ENCODE measurements at places on chromosomes 7 and 10.

GRCh38 chr7:121126801-121127534 lies 138.5 kb downstream of the CPED1 start:
- DNase-seq, result no peak

- no peak for DNase-seq
Observed at GRCh38 chr7:94216944-94217461, 177.7 kb upstream of the COL1A2 start.

GRCh38 chr7:5284304-5285281 lies 1.9 kb downstream of the SLC29A4 start:
- DNase-seq, result peak; percentile 86

DNA sequence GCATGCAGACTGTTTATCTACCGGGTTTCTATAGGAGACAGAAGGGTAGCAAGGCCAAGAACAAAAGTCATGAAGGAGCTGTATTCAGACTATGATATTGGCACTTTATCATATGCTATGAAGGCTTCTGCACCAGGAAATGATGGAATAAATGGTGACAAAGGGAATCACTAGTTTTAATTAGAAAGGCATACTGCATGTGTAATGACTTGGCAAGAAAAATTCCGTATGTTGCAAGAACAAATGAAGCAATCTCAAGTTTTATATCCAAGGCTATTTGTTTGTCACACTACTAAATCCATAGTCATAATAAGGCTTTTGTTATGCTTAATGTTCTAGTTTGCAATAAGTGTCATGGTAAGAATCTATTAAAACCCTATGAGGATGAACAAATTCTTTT lies 230.9 kb downstream of the ZEB1 start:
- no peak for DNase-seq

DNA sequence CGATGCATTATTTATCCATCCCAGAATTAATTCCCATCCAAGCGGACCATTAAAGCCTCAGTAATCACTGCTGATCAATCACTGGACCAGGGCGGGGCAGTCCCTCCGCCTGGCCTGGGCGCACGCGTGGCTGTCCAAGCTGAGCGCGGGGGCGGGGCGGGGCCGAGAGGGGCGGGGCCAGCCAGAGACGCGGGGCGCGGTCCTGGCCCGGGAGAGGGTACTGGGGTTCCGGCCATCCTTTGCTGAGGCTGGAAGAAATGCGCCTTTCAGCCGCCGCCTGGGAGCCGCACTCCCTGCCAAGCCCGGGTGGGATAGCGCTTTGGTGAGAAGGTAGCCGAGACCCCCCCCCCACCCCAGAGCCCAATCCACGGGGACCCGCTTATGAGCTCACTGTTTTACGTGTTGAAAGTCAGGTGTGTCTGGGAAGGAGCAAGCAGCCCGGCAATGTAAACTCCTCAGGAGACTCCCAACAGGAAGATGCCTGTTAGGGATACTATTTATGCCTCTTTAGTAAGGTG lies at the start of gene ARHGAP22:
Gene ARHGAP22, minus strand, starts transcription at position 83 of the 518 bp plus-strand sequence. CDS start 277 bp downstream, outside the sequence.
- no peak for DNase-seq

DNA sequence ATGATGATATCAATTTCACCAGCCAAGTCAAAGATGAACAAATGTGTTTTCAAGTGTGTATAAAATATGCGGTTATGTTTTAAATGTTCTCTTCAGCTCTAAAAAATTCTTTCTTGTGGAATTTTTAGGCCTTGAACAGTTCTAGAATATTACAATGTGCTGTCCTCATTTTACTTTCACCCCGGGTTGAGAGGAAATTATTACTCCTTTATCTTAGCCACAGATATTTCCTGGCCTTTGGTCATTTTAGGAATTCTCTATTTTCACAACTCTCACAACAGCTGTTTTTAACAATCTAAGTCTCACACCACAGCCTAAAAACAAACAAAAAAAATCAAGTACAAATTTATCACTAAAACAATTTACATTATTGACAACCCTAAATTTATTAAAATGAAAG lies 112.2 kb upstream of the HGF start:
- DNase-seq, result no peak

DNA sequence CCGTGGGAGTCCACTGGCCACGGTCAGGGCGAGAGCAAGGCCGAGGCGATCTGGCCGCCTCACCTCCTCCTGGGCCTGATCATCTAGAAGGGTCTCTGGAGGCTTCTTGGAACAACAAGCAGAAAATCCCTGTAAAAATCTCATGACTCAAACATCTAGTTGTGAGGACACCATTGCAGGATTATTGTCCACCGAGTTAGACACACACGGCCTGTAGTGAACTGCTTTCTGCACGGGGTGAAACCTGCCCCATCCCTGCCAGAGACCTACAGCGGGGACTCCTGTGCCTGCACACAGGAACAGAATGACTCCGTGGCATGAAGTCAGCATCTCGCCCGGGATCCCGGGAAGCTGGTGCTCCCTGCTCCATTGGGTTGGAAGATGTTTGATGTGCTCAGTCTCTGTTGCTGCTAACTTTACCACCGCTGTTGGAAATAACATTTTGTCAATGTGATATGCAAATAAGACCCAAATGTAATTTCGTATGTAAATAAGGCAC lies 267.0 kb upstream of the TCERG1L start:
- no peak for DNase-seq

DNA sequence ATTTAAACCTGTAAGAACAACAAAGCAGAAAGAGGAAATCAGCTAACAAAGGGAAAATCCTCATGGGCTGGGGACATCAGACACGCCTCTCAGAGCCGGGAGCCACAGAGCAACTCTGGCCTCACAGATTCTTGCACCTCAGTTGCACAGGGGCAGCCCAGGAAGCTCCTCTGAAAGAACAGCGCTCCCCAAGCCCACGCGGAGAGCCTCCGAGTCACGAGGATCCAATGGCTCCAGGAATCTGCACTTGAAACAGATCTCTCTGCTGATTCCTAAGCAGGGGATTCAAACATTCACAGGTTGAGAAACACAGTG lies 213.2 kb upstream of the MGMT start:
- DNase-seq, result no peak

- DNase-seq, result no peak
Observed at GRCh38 chr10:21473541-21473940, 51.9 kb downstream of the SKIDA1 start.

DNA sequence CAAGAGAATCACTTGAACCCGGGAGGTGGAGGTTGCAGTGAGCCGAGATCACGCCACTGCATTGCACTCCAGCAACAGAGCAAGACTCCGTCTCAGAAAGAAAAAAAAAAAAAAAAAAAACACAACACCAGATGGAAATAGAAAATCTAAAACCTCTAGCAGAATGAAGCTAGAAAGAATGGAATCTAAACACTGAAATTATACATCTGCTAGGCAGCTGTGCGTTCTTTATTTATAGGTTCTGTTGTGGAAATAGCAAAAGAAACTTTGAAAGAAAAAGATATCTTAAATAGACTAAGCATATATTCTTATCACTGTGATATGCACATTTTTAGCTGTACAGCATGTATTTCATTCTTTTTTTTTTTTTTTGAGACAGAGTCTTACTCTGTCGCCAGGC lies 17.1 kb downstream of the BMPR1A start:
- DNase-seq, result no peak

DNA sequence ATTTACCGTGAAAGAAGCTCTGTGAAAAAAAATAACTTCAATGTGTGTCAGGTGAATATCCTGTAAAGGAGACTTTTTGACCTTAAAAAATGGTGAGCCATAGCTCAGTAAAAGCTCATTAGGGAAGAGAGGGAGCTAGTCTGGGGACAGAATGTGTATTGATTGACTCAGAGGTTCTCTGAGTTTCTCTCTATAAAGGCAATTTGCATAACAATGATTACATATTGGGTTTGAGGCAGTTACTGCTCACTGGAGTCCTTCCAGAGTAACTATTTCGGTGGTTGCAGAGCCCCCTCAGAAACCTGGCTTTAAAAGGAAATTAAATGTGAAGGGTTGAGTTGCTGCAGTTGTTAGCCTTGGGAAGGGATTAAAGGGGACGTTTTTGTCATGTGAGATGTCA lies 181.6 kb downstream of the GALNT17 start:
- DNase-seq, result no peak

DNA sequence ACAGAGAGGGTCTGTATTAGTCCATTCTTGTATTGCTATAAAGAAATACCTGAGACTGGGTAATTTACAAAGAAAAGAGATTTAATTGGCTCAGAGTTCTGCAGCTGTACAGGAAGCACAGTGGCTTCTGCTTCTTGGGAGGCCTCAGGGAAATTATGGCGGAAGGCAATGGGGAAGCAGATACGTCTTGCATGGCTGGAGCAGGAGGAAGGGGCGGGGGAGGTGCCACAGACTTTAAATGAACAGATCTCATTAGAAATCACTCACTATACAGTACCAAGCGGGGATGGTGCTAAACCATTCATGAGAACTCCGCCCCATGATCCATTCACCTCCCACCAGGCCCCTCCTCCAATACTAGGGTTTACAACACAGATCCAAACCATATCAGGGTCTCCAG lies 3.7 kb upstream of the CALU start:
- DNase-seq, result no peak

DNA sequence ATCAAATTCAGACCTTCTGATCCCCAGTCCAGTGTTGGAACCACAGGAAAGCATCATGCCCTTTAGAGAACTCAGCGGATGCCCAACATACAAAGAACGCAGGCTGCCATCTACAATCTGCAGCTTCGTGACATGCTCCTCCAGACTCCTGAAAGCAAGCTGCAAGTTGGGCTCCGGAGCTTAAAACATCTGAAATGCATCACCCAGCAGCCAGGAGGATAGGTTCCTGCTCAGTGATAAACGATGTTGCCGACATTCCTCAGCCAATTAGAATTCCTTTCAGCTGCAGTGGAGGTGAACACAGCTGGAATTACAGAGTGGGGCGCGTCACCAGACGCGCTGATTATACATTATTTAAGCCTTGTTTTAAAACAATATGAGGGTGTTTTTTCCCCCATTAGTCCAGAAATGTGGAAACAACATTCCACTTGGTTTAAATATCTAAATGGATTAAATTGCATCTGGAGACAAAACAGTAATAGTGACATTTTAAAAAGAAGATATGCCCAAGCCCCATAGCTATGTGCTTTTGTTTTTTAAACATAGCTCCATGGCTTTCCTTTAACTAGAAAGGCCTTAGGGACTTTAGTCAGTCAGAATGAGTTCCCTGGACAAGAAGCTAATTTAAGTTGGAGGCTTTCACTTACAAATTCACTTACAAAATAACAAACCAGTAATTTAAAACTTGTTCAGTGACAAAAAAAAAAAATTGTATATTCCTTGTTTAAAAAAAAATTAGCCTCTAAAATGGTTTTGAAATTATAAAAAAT lies 6.3 kb downstream of the SMURF1 start:
- DNase-seq, result no peak

GRCh38 chr7:77657427-77658224 lies 38.6 kb upstream of the RSBN1L start:
- DNase-seq, result peak; percentile 58

DNA sequence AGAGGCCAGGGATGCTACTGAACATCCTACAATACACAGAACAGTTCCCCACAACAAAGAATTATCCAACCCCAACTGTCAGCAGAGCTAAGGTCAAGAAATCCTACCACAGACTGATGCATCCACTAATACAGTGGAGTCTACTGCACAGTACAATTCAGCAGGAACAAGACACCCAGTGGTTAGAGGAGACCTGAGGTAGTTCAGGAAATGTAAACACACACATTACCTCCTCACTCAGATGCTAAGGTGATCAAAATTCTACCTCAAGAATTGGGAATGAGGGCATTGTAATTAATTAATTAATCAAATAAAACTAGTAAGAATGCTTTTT lies 91.4 kb downstream of the ZFAND4 start:
- no peak for DNase-seq

GRCh38 chr10:119161680-119162451 lies 3.6 kb downstream of the SFXN4 start:
- no peak for DNase-seq

GRCh38 chr7:155295511-155295910 lies 2.2 kb upstream of the INSIG1 start:
- DNase-seq, result no peak

DNA sequence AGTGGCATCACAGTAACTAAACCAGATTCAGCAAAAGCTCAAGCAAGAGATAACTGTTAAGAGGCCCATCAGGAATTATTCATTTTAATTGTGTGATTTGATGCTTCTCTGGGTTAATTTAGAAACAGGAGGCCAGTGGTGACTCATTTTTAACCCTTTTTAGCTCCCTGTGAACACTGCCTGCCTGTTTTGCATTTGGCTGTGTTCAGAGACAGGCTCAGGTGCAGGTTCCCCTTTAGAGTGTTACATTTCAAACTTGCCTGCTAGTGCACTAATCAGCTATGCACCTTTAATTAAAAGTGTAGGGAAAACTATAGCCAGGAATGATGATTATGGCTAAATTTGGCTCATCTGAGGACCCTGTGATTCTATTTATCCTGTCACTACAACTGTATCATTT lies 6.5 kb downstream of the STAMBPL1 start:
- DNase-seq, result no peak

DNA sequence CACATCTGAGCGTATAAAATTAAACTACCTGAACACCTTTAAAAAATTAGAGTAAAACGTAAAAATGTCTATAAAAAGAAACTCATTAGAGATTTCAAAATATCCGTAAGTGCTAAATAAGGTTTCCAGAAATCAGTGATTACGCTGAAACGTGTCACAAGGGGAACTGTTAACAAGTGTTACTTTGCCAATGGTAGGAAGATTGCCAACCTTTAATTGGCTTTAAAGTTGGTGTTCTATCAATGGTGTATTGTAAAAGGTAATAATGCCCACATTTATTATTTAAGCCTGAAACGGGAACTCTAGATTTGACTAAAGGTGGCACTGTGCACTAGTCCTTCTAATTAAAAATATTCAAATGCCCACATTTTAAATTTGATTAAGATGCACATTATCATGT lies 37.8 kb upstream of the HIBADH start:
- no peak for DNase-seq

- no peak for DNase-seq
Observed at GRCh38 chr10:44348496-44348895, 36.4 kb downstream of the CXCL12 start.

DNA sequence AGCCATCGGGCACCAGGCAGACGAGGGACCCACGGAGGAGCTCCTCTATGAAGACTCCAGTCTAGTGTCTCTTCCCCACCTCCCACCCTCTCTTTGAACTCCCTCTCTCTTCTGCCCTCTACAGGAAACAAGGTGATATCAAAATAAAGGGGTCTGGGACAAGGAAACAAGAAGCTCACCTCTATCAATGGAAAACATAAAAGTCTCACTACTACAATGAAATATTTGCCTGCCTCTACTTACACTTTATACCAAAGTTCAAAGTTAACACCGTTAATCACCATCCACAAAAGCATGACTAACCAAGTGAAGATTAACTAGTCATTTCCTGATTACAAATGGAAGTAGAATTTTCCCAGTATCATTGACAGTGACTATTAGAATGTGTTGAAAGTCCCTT lies 82.2 kb downstream of the PARD3 start:
- no peak for DNase-seq

- DNase-seq, result no peak
Observed at GRCh38 chr10:132555648-132556575, 18.3 kb downstream of the INPP5A start.

- DNase-seq, result no peak
Observed at GRCh38 chr7:7276161-7276560, 93.8 kb downstream of the C1GALT1 start.

GRCh38 chr10:7329219-7329618 lies 81.6 kb downstream of the SFMBT2 start:
- DNase-seq, result no peak
